ENCODE measurements at places on chromosomes 12 and 14.

DNA sequence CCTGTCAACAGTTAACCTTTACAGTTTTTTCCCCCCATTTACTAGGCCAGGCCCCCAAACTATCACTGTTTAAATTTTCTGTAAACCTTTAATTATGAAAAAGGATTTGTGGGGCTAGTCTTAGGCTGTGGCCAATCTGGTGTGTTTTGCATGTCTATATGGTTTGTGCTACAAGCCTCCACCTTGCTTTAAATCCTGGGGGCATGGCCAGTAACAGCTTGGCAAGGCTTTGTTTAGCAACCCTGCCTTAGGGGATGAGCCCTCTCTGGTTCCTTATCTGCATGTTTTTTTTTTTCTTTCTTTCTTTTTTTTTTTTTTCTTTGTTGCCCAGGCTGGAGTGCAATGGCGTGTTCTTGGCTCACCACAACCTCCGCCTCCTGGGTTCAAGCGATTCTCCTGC lies 102.7 kb downstream of the KCNMB4 start:
- DNase-seq: no peak

DNA sequence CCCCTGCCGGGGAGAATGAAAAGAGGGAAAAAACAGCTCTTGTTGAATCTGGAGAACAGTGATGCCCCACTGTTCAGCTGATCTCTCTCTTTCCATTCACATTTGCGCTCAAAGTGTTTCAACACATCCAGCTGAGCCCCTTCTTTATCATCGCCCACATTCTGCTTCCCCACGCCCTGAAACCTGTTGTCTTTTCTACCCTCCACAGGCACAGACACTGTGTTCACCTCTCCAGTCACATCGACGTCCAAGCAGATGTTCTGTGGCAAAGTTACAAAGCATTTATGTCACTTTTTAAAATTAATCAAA lies 338.7 kb downstream of the EGLN3 start:
- DNase-seq: no peak

- DNase-seq: no peak
Observed at GRCh38 chr14:34715127-34715863, 902 bp upstream of the CFL2 start.

GRCh38 chr12:80702889-80703805 lies 4.3 kb upstream of the MYF6 start:
- peak; percentile 6 for DNase-seq

DNA sequence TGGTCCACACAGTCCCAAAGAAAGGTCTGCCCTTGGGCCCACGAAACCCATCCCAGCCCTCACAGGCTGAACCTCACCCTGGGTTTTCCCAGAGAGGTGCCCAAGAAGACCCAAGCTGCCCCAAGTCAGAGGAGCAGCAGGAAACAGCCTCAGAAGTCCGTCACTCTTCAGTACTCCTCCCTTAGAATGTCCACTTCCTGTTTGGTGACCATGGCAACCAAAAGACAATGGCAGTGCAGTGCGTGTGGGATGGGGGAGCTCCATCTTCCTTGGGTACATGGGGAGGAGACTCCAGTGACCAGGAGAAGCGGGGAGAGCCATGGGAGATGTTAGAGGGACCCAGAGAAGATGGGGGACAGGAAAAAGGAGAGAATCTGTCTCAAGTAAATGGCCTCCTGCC lies 11.3 kb downstream of the SELPLG start:
- DNase-seq: no peak

DNA sequence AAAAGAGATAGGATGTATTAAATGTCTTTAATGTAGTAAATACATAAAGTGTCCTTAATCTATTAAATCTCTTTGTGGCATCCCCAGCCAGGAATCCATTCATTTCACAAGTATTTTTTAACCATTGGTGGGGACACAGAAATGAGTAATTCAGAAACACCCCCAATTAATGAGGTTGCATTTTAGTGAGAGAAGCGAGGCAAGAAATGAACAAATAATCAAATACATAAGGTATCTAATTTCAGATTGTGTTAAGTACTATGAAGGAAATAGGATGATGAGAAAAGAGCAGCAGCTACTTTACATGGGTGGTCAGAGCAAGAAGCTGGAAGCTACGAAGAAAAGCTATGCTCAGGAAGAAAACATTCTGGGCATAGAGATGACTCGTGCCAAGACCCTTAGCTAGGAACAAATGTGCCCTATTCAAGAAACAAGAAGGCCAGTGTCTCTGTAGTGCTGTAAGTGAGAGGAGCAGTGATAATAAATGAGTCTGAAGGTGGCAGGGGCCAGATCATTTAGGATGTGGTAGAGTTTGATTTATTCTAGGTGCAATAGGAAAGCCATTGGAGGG lies 60.5 kb upstream of the IGF1 start:
- DNase-seq: no peak

- DNase-seq: no peak
Observed at GRCh38 chr14:89185919-89186855, 230.8 kb downstream of the FOXN3 start.

GRCh38 chr12:85036733-85037132 lies 582 bp downstream of the LRRIQ1 start:
- DNase-seq: no peak

DNA sequence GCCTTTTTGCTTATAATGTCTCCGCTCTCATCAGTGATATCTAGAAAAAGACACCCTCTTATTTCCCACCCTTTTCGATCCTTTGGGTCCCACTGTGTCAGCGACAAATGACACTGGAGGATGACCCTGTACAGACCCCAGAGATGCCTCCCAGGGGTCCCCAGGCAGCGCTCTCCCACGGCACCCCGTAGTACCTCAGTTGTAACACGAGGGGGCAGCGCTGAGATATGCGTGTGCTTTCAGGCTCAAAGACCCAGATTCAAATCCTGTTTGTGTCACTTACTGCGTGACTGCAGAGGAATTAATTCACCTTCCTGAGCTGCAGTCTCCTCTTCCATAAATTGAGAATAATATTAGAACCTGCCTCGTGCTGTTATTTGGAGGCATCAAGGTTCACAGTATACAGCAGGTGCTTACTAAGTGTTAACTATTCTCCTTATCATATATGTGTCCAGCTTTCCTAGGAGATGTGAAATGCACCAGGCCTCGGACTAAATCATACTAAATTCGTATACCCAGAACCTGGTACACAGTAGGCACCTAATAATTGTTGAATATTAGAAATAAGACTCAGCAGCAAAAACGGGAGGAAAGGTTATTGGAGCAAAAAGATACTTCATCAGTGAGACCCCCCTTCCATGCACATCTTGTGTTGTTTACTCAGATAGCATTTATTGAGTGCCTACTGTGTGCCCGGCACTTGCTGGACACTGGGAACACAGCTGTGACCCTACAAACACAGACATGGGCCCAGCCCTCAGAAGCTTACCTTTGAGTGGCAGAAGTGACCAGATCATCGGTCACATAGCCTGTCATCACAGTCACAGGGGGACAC lies 99.9 kb downstream of the PHETA1 start:
- DNase-seq: no peak

DNA sequence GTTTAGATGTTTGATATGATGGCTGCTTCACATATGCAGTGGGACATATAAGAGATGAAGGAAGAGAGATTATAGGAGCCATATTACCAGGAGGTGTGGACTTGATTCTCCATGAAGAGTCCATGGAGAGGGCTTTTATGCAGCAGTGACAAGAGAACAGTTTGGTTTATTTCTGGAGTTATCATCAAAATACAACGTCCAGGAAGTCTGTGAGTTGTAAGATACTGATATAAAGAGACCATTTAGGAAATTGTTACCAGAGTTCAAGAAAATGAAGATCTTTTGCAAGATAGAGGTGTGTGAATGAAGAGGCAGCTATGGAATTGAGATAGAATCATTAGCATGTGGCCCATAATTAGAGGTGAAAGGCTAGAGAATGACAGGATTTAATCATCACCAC lies 431.7 kb downstream of the NPAS3 start:
- no peak for DNase-seq

GRCh38 chr14:58060077-58060476 lies 91.9 kb downstream of the ARMH4 start:
- DNase-seq: no peak

DNA sequence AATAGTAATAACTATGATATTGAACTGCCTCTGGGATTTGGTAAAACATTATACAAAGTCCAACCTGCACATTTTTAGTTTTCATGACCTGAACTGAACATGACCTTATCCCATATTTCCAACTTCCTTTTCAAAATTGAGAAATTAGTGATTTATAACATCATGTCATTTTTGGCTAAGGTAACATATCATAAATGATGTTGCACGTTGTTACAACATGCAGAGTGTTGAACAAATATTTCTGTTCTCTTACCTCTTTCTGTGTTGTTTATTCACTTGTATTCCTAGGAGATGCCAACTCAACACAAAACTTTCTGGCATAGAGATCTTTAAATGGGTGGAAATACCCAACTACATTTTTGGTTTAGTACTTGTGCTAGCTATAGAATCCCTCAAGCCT lies 496.0 kb downstream of the SLC6A15 start:
- no peak for DNase-seq

DNA sequence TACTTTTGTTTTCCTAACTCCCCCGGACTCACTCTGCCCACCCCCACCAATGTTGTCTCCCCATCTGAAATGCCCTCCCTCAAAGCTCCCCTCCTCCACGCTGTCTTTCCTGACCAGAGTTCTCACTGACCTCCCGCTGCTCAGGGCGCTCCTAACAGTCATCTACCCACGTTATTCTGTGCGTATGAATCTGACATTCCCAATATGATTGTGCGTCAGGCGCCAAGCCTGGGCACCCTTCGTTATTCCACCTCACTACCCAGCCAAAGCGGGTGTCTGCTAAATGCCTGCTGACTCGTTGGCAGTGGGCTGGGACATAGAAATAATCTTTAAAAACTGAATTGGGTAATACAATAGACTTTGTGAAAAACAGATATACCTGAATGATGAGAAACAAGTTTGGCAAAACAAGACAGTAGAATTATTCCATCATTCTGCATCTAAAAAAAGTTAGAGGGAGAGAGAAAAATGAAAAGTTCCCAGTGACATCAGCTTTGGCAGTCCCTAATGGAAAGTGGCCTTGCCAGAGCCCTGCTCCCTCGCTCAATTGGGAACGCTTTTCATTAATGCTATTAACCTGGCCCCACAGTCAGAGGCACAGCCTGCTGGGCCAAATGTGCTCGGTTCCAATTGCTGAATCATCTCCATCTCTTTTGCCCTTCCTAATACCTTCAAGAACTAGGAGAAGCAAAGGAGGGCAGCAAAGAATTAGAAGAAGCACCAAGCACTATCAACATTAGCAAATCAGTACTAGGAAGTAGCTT lies 74.0 kb upstream of the PLXNC1 start:
- no peak for DNase-seq

GRCh38 chr12:105451211-105451610 lies 120.7 kb downstream of the C12orf75 start:
- DNase-seq: no peak

- no peak for DNase-seq
Observed at GRCh38 chr14:67345583-67345982, 14.0 kb downstream of the ATP6V1D start.

DNA sequence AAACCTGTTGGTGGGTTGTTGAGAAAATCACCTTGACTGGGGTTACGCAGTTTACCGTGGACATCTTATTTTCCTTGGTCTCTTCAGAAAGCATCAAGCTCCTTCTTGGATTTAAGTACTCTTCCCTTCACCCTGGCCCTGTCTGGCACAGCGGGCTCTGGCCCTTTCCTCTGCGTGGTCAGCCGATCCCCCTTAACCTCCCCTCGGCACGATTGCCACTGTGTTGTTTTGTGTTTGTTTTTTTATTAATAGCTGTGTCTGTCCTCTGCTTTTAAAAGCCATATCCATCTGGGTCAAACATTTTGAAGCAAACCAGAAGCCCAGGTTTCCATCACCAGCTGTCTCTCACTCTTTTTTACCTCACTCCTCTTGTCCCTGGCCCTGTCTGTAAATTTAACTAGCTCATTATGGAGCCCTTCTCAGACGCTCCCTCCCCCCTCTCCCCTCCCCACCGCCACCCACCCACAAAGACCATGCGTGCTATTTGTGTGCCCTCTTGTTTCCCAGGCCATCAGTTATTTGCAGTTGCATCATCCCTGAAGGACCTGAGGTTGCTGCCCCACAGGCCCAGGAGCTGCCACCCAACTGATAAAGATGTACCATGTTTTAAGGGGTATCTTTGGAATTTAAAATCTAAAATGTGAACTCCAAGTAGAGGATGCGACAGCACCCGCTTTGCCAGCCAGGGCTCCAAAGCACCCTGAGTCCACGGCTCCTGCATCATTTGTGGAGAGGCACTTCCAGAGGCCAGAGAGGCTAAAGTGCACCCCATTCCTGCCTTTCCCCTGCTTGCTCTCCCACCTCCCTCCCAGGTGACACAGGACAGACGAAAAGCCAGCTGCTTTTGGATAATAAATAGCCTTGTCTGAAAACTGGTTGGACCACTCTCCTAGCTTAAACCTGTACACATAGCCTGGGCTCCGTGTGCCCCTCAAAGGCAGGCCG lies 3.9 kb downstream of the BCL11B start:
- DNase-seq: no peak

GRCh38 chr12:107223821-107224220 lies 130.5 kb upstream of the CRY1 start:
- no peak for DNase-seq

DNA sequence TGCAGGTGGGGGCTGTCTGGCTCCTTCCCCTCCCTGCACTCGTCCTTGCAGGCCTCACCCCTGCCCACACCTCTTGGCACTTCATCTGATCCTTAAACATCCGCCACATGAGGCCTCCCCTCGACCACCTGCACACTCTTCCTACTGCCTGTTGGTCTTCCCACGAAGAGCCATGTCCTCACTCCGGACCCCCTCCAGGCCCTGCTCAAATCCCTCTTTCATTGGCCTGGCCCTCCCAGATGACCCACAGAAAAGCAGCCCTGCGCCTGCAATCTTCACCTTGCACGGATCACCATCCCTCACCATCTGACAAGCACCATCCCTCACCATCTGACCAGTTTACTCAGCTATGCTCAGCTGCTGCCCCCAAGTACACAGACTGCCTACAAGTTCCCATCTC lies 193.6 kb downstream of the BCL11B start:
- no peak for DNase-seq

DNA sequence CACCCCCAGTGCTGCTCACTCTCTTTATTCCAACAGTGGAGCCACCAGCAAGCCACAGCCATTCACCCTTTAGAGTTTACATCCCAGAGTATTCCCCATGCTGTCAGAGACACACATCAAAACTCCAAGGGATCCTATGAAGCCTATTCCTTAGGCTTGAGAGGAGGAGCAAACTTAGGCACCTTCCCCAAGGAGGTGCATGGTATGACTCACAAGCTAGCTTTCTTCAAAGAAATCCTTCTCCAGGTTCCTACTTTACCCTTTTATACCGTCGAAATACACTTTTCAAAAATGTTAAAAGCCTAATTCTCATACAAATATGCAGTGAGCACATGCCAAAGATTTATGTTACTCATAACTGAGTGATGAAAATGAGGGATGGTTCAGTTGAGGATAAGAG lies 175.4 kb downstream of the ETNK1 start:
- DNase-seq: no peak
